ENCODE measurements at places on chromosomes 2 and 18. TPM values are rescaled to one million over a fixed set of nuclear protein-coding genes. Genes with fewer than 3 reads are reported as not detected.
A peak's percentile ranks its signal among the peaks of the same experiment; 100 is the strongest.

DNA sequence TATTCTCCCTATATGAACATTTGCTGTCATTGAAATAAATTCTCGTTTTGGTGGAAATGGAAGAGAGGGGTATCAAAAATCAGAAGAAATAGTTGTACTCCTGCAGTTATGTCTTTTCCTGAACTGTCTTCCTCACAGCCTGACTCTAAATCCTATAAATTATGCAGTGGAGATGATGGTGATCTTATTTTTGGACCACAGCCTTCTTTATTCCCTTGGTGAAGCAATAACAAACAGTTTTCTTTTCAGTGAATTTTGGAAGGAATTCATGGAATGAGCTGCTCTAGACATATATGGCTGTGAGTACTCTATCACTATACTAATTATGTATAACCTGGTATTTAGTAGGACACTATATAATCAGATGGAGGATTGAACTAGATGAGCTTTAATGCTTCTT, 1.7 kb upstream of the SLC25A12 start:
- H3K27me3 ChIP-seq = no peaks in the 10 kb centered on the region
- DNase-seq = peak; percentile 24
- H3K27ac ChIP-seq = no peak overlapping the region
- no peaks in the 10 kb centered on the region for H3K36me3 ChIP-seq
- H3K4me1 ChIP-seq = no peaks in the 10 kb centered on the region

DNA sequence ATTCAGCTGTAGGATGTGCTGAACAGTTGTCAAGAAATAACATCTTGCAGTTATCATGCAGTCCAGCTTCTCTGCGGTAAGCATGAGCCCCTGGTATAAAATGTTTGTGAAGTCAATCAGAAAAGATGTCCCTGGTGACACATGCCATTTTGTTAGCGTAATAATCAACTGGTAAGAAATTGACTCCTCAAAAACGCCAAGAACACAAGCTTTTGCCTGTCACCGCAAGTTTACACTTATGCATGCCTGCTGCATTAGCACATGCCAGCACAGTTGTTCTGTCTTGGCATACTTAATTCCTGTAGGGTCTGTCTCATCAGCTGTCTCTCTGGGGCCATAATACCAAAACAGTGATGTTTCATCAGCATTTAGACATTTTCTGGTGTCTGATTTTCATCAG, 524.8 kb upstream of the DSEL start:
- H3K4me1 ChIP-seq = no peaks in the 10 kb centered on the region
- H3K27ac ChIP-seq = no peak overlapping the region
- no peaks in the 10 kb centered on the region for H3K27me3 ChIP-seq

DNA sequence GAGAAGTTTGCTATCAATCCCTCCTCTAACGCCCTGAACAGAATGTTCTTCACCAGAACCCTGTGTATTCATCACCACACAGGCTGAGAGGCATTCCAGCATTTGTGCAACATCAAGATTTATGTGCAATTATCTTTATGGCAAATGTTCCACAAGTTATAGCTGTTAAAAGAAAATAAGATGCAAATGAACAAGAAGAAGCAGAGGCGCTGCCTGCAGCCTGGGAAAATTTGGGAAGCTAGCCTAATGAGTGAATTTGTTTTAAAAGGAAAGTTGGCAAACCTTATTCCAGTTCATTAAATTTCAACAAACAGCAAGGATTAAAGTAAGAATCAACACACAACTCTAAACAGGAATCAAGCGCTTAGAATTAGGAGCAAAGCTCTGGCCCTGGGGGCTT, 5.3 kb downstream of the TPO start:
- H3K36me3 ChIP-seq = no peaks in the 10 kb centered on the region
- no peaks in the 10 kb centered on the region for H3K27me3 ChIP-seq
- DNase-seq = no peak
- no peaks in the 10 kb centered on the region for H3K4me1 ChIP-seq

GRCh38 chr18:9634856-9635255, 20.5 kb upstream of the PPP4R1 start:
- no peak for DNase-seq
- H3K4me3 ChIP-seq = no peak overlapping the region
- H3K4me1 ChIP-seq = no peaks in the 10 kb centered on the region
- H3K27me3 ChIP-seq = no peaks in the 10 kb centered on the region
- H3K36me3 ChIP-seq = no peaks in the 10 kb centered on the region
- no peak overlapping the region for H3K27ac ChIP-seq

- H3K27ac ChIP-seq = no peak overlapping the region
- no peak for DNase-seq
- no peaks in the 10 kb centered on the region for H3K4me1 ChIP-seq
- H3K36me3 ChIP-seq = no peaks in the 10 kb centered on the region
- no peaks in the 10 kb centered on the region for H3K27me3 ChIP-seq
These were observed 118.5 kb downstream of the CALCRL start for GRCh38 chr2:187329586-187329985.

DNA sequence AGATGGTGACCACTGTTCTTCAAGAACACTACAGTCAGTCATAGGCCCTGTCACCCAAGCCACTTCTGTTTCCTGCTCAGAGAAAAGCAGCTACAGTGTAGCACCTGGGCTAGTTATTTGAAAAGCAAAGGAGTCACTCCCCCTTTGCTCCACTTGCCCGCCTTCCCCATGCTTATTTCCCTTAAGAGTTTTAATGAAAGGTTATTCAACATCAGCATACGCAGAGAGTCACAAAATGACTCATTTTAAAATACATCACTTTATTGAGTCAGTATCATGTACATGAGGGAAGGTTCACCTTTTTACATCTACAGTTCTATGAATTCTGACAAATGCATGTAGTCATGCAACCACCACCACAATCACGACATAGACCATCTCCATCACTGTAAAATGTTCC, 71.3 kb downstream of the TNFRSF11A start:
- H3K4me3 ChIP-seq = no peak overlapping the region
- no peaks in the 10 kb centered on the region for H3K27me3 ChIP-seq
- H3K36me3 ChIP-seq = no peaks in the 10 kb centered on the region
- no peak for DNase-seq
- H3K27ac ChIP-seq = no peak overlapping the region

GRCh38 chr2:69076601-69077000, 63.6 kb downstream of the ANTXR1 start:
- no peaks in the 10 kb centered on the region for H3K4me1 ChIP-seq
- no peak overlapping the region for H3K27ac ChIP-seq
- DNase-seq = no peak

- H3K4me1 ChIP-seq = no peaks in the 10 kb centered on the region
- H3K27ac ChIP-seq = no peak overlapping the region
- H3K36me3 ChIP-seq = no peaks in the 10 kb centered on the region
- no peak for DNase-seq
- no peak overlapping the region for H3K4me3 ChIP-seq
These were observed 261.7 kb upstream of the SLC14A2 start for GRCh38 chr18:45353530-45353929.

GRCh38 chr2:27959496-27959895, 69.0 kb downstream of the BABAM2 start:
- no peak overlapping the region for H3K27ac ChIP-seq
- no peaks in the 10 kb centered on the region for H3K36me3 ChIP-seq
- H3K4me1 ChIP-seq = peaks cover 22% of the 10 kb centered on the region
- peak; percentile 93 for DNase-seq
- no peaks in the 10 kb centered on the region for H3K27me3 ChIP-seq
- H3K4me3 ChIP-seq = no peak overlapping the region

DNA sequence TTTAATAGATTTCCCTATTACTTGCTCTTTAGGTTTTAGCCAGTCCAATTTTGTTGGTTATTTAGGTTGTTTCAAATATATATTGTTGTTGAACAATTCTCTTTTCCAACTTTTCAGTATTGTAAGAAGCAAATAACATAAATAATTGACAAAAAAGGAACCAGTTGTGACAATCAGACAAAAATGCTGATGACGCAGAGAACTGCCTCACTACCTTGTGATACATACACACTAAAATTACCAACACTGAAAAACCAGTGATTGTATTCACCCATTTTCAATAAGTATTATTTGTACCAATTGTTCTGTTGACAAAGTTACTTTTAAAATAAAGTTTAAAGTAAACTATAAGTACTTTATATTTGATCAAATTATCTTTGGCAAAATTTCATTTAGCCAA, 43.1 kb upstream of the NABP1 start:
- DNase-seq = no peak
- no peak overlapping the region for H3K27ac ChIP-seq
- H3K4me3 ChIP-seq = no peak overlapping the region
- peaks cover 6% of the 10 kb centered on the region for H3K4me1 ChIP-seq

The TAF4B gene
- 5.9 TPM for total RNA-seq

The HAAO gene
- 12.5 TPM for total RNA-seq

The CXCR4 gene
- 123 TPM for total RNA-seq

The MARCHF4 gene
- 0.06 TPM for total RNA-seq
